ENCODE measurements at places on chromosomes 3 and 15.

DNA sequence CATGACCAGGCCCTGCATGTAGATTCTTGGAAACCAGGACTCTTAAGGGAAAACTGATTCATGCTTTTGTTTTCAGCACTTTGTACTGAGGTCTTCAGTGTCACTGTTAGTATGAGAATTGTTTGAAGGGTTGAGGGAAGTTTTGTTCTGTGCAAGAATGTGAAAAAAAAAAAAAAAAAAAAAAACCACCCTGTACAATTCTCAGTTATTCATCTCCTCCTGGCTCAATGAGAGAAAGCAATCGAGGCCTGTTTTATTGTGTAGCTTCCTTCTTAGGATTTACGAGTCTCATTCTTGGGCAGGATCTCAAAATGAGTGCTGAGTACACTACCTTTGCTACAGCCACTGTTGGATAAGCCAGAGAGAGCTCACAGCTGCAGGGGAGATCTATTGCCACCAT is 469.5 kb downstream of the CNTN4 start:
- no peak for DNase-seq

DNA sequence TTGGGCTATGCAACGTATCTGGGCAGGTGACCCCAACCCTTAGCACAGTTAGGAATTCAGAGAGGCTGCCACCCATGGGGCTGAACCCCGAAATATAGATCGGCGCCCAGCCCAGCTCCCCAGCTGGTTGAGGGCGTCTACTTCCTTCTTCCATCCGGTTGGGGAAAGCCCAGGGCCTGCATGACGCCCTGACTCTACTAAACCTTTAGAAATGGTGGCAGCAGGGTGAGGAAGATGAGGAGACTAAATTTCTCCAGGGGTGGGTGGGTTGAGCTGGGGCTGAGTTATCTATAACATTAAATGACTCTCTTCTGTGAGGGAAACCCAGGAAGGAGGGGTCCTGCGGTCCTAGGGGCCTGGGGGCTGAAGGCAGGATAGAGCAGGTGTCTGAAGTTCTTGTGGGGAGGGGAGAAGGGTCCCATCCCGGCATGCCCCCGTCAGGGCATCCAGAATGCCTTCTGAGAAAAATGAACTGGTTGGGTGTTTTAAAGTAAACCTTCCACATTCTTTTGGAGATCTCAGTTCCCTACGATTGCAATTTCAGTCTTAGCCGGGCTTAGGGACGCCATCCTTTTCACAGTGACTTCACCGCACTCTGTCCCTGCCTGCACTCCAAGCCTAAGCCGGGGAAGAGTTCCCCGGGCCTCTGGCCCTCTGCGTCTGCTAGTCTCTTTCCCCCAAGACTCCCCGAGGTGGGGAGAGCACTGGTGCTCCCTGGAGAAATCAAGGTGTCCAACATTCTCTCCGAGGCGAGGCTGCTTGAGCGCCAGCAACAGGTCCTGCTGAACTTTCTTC is 28.5 kb downstream of the NR2F2 start:
- DNase-seq = no peak

DNA sequence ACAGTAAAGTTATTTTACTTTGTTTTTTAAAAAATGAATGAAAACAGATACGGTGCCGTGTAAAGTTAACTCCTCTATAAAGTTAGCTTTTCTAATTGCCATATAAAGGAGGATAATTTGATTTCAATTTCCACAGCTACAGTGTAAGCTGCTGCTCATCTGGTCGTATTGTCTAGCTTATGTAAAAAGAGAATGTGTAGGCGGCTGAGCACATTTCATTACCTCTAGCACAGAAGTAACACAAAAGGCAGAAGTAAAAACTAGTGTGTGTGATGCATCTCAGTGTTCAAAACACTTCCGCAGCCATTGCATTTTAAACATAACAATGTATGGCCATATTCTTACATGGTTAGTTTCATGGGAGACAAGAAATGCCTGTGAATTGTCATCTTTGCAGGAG is 105.0 kb upstream of the P2RY1 start:
- DNase-seq = no peak

GRCh38 chr3:52041118-52041731 is 15.1 kb downstream of the DUSP7 start:
- no peak for DNase-seq

GRCh38 chr3:60553144-60553543 is 698.1 kb downstream of the FHIT start:
- no peak for DNase-seq

DNA sequence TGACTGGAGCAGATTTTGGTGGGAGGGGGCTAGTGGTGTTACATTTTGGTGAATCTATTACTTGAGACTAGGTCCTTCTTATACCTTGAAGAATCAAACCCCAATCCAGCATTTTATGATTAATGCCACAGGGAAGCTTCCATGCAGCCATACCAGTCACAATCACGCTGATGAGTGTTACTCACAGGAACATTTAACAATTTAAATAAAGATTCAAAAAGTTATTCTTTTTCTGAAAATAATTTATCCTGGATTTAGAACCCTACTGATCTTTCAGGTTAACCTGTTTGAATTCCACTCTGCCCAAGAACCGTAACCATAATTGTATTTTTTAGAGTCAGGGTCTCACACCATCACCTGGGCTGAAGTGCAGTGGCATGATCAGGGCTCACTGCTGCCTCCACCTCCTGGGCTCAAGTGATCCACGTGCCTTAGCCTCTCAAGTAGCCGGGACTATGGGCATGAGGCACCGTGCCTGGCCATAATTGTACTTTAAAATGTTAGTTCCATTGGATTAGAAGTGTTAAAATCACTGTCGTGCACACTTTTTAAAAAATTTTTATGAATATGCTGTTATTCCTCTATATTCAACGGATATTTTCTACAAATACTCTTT is 929 bp upstream of the MTMR10 start:
- no peak for DNase-seq
